Fibroblast of mammary gland (primary cell): ENCODE measurements at places on chromosomes 6 and 20.

- DNase-seq, result no peak
These were observed 118.1 kb downstream of the EYA4 start for GRCh38 chr6:133359256-133359655.

- DNase-seq, result no peak
These were observed 134.8 kb upstream of the PHACTR3 start for GRCh38 chr20:59469267-59470252.

GRCh38 chr6:25448965-25449538, 169.9 kb downstream of the CARMIL1 start:
- no peak for DNase-seq

GRCh38 chr6:164478426-164478825, 831.0 kb downstream of the C6orf118 start:
- no peak for DNase-seq

GRCh38 chr20:56359212-56360132, 698 bp downstream of the FAM210B start:
- peak; percentile 68 for DNase-seq

DNA sequence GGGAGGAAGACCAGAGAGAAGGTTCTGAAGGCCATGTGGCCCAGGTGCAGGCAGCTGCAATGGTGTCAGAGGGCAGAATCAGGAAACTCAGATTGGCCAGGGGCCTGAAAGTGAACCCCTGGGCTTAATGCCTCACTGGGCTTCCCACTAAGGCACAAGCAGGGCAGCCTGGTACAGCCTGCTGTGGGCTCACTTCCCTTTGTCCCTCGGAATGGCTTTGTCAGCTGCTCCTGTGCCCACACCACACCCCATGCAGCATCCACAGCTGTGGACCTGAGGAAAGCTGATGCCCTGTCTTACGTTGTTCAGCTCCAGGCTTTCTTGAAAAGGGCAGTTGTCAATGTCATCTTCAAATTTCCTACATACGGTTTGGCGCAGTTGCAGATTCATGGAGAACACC, 2.4 kb downstream of the CST9 start:
- no peak for DNase-seq

GRCh38 chr6:113328886-113329381, 528.2 kb upstream of the MARCKS start:
- DNase-seq, result peak; percentile 12
